Stimulated activated CD8-positive, alpha-beta memory T cell treated with anti-CD3 and anti-CD28 coated beads, Interleukin-7, amount 100 ng/mL, for 1 hour (primary cell): ENCODE measurements at places on chromosomes 7 and 10.

- DNase-seq: no peak
These were observed 105.8 kb downstream of the USP6NL start for GRCh38 chr10:11505639-11506038.

GRCh38 chr7:139169816-139170215, 60.3 kb upstream of the ZC3HAV1 start:
- no peak for DNase-seq

DNA sequence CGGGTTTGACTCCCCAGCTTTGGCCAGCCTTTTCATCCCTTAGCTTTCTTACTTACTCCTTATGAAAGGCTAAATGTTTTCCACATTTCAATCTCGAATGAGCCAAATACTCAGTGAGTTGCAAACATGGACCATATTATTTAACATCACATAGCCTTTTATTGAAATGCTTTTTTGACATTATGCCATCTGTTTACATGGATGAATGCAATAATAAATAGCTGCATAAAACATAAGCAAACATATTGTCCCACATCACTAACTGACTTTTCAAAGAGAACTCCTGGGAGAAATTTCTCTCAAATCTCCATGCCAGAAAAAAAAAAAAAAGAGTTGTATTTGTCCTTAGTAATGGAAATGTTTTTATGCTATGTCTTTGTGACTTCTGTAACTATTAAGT, 134.9 kb downstream of the LSMEM1 start:
- DNase-seq: no peak

DNA sequence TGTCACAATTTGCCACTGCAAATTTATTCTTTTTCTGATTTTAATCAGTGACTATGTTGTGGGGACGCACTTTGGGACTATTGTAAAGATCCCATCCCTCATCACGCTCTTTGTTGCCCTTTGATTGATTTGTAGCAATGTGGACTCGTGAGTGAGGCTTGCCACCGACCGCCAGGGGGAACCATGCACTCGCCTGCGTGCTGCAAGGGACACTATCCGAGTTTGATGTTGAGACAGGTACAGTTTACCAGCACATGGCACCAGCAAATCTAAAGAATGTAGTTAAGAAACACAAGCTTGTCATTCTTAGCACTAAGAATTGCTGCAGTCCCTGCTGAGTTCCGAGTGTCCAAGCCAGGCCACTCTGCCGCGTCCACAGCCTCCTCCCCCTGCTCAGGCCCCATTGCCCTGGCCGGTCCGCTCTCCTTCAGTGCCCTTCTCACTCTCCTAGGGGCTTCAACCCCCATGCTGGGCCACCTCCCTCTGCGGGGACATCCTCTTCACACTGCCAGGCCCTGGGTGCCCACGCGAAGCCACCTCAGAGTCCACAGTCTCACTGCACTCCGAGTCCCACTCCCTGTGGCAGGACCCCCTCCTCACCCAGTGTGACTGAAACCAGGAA, 2.0 kb upstream of the SFTPA2 start:
- peak; percentile 22 for DNase-seq

DNA sequence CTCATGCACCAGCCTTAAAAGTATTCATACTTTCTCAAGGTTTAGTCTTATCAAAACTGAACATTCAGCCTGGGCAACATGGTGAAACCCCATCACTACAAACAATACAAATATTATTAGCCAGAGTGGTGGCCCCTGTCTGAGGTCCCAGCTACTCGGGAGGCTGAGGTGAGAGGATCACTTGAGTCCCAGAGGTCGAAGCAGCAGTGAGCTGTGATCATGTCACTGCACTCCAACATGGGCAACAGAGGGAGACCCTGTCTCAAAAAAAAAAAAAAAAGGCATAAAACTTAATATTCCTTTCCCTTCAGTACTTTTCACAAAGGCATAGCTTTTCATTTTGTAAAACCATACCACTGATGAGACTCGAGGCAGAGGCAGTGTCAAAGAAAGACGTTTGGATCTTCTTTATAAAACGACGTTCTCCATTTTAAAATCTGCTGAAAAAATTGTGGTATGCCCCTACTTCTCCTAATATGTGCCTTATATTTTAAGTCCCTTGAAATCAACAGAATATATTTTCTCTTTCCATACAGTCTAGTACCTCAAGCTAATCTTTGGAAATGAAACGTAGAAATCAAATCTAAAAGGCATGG, 1.9 kb downstream of the NSUN6 start:
- DNase-seq: no peak

GRCh38 chr7:70598976-70599375, 533.0 kb upstream of the GALNT17 start:
- DNase-seq: no peak

DNA sequence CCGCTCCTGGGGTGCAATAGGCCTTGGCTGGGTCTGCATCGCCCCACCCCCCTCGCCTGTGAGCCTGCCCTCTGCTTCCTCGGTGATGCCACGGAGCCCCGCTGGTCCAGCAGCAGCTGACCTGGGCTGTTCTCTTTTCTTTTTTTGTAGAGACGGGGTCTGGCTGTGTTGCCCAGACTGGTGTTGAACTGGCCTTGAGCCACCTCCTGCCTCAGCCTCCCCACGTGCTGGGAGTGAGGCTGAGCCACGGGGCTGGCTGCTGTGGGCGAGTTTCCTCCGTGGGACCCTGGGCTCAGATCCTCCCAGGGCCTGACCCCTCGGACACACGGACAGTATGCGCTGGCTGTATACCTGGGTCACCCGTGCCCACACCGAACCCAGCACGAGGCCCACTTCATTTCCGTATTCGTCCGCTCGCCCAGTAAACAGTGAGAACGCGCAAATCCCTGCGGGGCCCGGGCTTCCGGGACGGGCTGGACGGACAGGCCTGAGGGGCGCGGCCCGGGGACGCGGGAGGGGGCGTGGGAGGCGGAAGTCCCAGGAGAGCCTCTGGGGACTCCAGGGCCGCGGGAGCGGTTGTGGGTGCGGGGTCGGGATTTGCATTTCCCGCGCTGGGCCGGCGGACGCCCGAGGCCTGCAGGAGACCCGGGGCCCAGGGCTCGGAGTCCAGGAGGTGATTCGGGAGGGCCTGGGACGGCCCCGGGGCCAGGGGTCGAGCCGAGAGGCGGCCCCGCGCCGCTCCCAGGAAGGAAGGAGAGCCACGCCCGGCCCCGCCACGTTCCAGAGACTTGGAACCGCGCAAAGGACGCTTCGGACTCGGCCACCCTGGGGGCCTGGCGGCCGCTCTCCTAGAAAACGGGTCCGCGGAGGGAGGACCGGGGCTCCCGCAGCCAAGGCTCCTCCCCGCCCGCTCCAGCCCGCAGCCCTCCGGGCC, 57.7 kb upstream of the DNAJB6 start:
- no peak for DNase-seq

- no peak for DNase-seq
These were observed 108.3 kb downstream of the GLI3 start for GRCh38 chr7:42128703-42129102.

- no peak for DNase-seq
These were observed 45.1 kb downstream of the NOD1 start for GRCh38 chr7:30433506-30433905.

- DNase-seq: no peak
These were observed 172.1 kb downstream of the CELF2 start for GRCh38 chr10:11189582-11190376.

DNA sequence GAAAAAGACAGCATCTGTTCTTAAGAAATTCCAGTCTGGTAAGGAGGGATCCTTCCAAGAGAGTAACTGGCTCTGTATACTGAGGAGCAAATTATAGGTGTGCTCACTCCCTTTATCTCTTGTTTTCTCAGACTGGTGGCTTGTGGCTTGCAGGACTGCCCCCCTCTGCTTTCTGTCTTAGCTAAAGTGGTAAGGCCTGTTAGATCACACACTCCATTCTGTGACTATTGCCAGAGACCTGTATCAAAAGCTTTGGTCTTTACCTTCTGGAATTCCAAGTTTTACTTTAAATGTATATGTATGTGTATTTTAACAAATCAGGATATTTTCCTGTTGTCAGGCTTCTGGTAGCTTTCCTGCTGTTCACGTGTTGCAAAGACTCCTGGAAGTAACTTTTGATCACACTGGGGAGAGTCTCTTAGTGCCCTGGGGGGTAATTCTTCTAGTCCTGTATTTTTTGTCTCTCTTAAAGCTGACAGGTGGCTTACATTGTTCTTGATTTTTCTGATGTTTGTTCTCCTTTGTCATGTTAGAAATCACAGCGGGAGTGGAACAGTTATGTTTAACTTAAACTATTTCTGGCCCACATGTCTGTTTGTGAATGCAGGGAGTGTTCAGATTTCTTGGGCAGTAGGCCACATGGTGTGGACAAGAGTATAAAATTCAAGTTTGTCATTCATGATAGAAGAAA, 99.0 kb downstream of the PLPP4 start:
- DNase-seq: no peak

- no peak for DNase-seq
These were observed 1.8 kb upstream of the CLDN4 start for GRCh38 chr7:73828972-73829371.

- DNase-seq: no peak
These were observed 459.4 kb downstream of the GPAM start for GRCh38 chr10:111724121-111724520.

- DNase-seq: no peak
These were observed 128.9 kb downstream of the SDK1 start for GRCh38 chr7:3429981-3430380.

GRCh38 chr7:371779-372545, 82.0 kb downstream of the FOXL3 start:
- DNase-seq: no peak

GRCh38 chr7:132777956-132778355, 201.7 kb upstream of the PLXNA4 start:
- no peak for DNase-seq

DNA sequence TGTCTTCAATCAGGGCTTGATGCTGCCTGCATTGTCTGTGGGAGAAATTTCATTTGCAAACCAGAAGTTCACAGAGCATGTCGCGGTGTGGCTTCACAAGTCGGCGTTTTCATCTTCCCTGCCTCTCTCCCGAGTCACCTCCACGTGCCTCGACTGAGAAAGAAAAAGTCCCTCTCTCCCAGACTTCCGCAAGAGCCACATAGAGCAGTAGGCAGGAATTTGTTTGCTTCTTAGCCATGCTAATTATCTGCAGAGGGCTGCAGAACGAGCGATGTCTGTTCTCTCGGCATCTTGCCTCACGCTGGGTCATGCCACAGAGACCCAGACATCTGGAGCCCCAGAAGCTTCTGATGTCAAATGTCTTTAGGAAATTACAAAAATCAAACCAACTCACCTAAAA, 272.2 kb downstream of the TCF7L2 start:
- no peak for DNase-seq

GRCh38 chr7:22667562-22668239, 59.3 kb upstream of the IL6 start:
- DNase-seq: no peak

DNA sequence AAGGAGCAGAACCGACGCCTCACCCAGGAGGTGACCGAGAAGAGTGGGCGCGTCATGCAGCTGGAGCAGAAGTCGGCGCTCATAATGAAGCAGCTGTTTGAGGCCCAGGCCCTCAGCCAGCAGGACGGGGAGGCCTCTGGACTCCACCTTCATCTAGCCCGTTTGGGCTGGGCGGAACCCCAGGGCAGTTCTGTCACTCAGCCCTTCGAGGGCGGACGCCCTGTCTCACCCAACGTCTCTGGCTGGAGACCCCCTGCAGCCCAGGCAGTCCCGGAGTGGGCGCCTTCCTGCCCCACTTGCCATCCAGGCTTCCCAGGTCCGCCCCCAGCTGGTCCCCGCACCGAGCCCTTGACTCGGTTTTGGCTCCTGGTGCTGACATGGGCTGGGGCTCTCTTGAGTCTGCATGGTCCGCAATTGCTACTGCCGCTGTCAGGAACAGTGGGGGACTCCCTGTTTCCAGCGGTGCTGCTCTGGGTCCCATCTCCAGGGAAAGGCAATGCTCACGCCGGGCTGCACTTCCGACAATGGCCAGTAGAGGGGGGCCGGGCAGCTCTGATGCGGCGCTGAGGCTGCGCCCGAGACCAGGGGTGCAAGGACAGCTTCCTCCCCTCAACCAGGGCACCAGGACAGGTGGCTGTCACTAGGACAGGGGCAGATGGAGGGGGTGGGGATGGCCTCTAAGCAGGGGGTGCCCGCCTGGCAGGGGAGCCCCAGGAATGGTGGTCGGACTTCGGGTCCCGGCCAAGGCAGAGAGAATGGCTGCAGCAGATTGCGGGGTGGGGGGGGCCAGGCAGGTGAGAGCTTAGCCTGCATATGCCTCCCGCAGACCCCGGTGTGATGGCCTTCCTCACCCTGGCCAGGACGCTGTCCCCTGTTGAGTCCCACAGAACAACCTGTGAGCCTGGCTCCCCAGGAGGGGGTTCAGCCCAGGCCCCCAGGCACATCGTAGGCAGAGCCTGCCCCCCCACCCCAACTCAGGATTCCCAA, 71.2 kb upstream of the KCTD7 start:
- peak; percentile 58 for DNase-seq

DNA sequence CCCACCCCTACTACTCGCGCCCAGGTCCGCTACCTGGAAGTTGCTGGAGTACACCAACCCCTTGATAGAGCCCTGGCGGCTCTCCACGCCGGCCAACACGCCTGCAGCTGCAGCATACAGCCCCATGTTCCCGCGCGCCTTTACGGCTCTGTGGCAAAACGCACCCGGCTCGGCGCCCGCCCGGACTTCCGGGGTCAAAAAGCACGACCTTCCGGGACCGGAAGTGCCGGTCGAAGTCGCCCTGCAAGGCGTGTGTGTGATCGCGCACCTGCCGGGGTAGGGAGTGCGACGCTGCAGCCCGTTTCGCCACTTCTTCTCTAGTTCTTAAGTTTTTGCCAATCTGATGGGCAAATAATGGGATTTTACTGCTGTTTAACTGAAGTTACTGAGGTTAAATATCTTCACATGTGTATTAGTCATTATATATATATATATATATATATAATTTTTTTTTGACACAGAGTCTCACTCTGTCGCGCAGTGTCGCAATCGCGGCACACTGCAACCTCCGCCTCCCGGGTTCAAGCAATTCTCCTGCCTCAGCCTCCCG, at the start of gene NSUN5:
NSUN5 (minus strand) TSS at position 162 of the 550 bp plus-strand sequence; CDS start at position 126, 36 bp downstream.
- peak; percentile 76 for DNase-seq

DNA sequence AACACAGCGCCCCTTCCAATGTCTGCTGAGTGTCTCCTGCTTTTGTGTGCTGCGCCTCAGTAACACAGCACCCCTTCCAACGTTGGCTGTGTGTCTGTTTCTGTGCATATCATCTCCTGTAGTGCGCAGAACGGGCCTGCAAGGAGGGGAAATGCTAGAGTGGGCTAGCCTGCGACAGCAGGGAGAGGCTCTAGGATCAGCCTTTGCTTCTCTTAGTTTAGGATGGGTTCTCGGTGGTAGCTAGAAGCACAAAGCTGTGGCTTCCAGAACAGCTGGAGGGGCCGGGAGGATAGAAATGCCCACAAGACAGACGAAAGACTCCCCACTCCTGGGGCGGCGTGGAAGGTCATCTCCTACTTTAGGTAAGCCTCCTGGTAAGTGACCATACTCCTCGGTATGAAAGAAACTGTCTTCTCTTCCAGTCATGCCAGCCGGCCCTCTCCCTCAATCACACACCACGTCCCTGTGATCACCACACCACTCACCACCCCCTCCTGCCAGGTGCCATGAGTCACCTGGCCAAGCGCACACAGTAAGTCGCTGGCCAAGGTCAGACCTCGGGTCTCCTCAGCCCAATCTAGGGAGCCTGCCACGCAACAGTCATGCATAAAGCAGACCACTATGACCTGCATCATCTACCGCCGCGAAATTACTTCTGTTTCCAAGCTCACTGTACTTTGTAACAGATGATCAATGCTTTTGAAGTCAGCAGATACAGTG, 4.8 kb downstream of the PITRM1 start:
- no peak for DNase-seq

- no peak for DNase-seq
These were observed 45.0 kb downstream of the TNS3 start for GRCh38 chr7:47536661-47537611.
